ENCODE measurements at places on chromosomes 4 and X.

- DNase-seq: no peak
These were observed 477.7 kb downstream of the PDGFC start for GRCh38 chr4:156493858-156494257.

- no peak for DNase-seq
These were observed 321.3 kb upstream of the CPXCR1 start for GRCh38 chrX:88425739-88426138.

DNA sequence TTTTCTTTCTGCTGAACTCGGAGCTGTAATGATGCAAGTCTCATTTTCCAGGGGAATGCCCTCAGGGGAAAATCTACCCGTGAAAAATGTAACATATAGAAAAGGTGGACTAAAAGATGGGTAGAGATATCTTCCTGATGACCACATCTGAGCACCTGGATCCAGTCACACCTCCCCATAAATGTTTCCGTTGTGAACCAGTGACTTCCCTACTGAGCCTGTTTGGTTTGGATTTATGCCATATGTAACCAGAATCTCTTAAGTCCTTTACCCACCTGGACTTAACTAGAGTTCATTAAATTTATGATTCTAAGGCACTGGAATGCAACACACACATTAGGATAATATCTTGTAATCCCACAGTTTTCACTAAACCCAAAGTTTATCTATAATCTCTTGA, 171.1 kb downstream of the ZNF330 start:
- DNase-seq: no peak

DNA sequence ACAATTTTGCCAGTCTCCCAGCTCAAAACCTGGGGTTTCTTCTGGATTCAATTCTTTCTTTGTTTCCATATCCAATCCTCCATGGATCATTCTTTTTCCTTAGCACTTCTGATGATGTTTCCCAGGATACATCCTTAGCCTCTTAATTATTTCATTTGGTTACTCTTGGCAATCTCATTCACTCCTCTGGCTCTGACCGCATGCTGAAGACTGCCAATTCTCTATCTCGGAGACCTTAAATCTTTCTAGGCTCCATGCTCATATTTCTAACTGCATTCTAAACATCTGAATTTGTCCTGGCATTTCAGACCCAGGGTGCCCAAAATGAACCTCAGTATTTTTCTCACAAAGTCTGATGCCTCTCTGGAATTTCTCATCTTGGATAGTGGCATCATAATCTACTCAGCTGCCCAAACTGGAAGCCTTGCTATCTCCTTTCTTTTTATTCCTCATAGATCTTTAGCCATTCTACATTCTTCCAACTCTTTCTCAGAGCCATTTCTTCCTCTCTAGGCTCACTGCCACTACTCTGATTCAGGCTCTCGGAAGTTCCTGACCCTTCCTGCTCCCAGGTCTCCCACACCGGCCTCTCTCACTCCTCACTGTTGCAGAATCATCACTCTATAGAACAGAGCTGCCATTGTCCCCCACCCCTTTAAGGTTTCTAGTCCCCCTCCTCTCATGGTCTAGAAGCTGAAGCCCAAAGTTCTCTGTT, 290.2 kb downstream of the CAMK2D start:
- DNase-seq: no peak

GRCh38 chrX:120562569-120562926, 1.8 kb upstream of the CUL4B start:
- DNase-seq: no peak

- DNase-seq: no peak
These were observed 158.4 kb downstream of the INPP4B start for GRCh38 chr4:142687547-142688275.

GRCh38 chr4:10809905-10810304, 125.3 kb upstream of the CLNK start:
- no peak for DNase-seq

GRCh38 chr4:152100379-152101201, 339.8 kb upstream of the GATB start:
- DNase-seq: peak; percentile 37

GRCh38 chr4:153223930-153224329, 19.7 kb downstream of the TRIM2 start:
- DNase-seq: no peak

GRCh38 chrX:69431420-69431819, 72.7 kb upstream of the NALF2 start:
- no peak for DNase-seq

DNA sequence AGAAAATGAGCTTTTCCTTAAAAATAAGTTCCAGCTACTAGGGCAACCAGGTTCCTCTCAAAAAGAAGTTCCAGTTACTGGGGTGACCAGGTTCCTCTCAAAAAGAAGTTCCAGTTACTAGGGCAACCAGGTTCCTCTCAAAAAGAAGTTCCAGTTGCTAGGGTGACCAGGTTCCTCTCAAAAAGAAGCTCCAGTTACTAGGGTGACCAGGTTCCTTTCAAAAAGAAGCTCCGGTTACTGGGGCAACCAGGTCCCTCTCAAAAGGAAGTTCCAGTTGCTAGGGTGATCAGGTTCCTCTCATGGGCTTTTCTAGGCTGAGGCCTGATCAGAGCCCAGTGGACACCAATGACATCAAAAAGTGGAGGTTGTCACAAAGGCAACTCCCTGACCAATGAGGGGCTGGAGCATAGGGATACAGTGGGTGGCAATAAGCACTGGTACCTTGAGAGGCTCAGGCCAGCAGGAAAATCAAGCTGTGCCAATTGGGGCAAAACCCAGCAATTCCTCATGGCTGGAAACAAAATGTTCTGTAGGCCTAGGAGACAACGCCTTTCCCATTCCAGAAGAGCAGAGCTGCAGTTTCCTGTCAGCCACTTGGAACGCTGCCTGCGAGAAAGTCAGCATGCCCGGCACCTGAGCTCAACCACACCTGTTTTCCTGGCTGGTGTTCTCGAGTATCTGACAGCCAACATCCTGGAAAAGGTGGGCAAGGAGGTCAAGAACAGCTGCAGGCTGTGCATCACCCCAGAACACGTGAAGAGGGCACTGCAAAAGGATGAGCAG, 12.3 kb upstream of the SYTL5 start:
- DNase-seq: peak; percentile 43

- no peak for DNase-seq
These were observed 89.9 kb downstream of the REPS2 start for GRCh38 chrX:17036171-17036961.

DNA sequence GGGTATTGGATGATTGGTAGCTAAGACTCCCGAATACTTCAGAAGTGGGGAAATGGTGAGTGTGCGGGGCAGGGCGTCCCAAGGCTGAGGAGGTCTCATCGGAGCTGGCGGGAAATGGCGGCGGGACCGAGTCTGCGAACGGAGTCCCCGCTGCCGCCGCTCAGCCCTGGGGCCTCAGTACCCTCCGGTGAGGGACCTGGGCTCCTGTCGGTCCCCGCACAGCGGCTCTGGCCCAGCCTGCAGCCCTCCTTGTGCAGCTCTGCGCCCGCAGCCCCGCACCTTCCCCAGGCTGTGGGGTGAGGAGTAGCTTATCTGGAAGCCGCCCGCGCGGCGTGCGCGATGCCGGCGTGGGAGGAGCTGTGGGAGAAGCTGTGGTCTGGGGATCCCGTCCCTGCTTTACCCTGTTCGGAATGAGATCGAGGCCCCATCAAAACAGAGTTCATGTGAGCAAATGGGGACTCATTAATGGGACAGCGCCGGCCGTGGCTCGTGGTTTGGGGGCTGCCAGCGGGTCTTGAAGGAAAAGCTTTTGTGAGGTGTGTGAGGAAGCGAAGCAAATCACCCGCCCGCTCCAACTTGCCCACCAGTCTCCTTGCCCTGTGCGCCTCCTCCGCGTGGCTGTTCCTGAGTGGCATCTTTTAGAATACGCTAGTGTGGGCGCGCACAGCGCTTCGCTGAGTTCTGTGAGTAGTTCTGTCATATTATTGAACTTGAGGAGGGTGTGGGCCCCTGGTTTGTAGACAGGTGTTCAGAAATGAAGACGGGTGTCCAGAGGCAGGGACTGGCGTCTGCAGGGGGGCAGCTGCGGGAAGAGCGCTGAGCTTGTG, 531 bp downstream of the ZNF141 start:
- DNase-seq: no peak

- no peak for DNase-seq
These were observed 125.1 kb downstream of the NSUN7 start for GRCh38 chr4:40874901-40875300.

GRCh38 chr4:140315438-140315837, 58.0 kb upstream of the SCOC start:
- DNase-seq: no peak

DNA sequence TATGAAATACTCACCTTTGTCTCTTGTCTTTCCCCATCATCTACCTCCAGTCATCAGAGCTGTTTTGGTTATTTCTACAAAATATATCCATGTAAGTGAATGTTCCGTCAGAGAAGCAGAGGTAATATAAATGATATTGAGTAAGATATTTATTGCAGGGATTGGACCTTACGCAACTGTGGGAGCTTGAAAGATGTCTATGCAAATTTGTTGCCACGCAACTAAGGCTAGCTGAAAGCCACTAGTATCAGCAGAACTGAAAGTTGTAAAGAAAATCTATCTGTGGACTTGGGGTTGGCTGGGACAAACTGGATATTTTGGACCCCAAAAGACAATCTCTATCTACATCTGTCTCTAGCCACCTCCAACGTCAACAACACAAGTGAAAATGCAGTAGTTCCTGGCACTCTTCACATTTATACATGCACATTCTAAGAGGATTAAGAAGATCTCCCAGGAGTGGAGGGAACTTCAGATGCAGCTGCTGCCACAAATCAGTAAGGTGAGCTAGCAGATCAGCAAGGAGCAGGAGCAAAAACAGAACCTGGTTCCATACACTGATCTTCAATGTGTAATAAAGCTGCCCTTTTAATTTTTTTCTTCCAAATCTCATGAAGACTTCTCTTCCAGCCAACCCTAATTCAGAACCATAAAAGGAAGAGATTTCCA, 8.5 kb upstream of the CCSER1 start:
- DNase-seq: no peak

- no peak for DNase-seq
These were observed 680.9 kb upstream of the AADAT start for GRCh38 chr4:170770664-170771063.

- DNase-seq: no peak
These were observed 77.4 kb upstream of the BMPR1B start for GRCh38 chr4:94680176-94680862.

- DNase-seq: no peak
These were observed 58.4 kb downstream of the FAM53A start for GRCh38 chr4:1625600-1626138.

GRCh38 chr4:126697748-126698147, 935.0 kb upstream of the INTU start:
- DNase-seq: no peak

DNA sequence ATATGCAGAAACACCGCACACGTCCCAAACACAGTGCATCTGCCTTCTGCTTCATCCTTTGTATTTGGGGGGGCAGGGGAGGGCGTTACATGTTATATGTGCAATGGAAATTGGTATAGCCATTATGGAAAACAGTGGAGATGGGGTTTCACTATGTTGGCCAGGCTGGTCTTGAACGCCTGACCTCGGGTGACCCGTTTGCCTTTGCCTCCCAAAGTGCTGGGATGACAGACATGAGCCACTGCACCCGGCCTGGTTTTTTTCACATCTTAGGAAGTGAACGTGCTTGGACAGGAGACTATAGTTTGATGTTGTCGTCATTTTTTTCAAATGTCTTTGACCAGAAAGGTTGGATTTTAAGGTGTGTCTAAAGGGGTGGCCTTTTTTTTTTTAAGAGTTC, 88.6 kb downstream of the DHRSX start:
- DNase-seq: no peak

GRCh38 chrX:45447331-45447730, 246.7 kb upstream of the DIPK2B start:
- DNase-seq: no peak

DNA sequence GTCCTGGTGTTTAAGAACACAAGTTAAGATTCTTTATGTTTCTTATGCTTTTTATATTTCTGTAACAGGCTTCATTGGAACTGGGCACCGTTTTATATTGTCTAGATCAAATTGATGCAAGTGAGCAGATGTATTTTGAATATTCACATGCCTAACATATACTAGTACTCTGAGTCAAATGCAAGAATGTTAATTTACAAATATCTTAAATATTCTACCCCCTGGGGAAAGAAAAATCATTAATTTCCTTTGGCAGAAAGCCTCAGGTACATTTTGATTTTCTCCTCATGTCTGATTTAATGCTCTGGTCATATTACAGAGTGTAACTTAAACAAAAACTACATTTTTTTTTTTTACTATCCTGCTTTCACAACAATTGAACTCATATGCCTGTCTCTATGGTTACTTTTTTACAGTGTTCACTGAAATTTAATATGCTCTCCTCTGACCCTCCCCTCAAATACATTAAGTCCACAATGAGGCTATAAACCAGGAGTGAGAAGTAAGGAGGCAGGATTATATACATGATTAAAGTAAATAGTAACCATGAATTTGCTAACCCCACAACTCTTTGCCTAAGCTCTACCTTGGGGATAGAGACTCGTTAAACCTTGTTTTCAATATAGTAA, 2.4 kb upstream of the NSUN7 start:
- no peak for DNase-seq

DNA sequence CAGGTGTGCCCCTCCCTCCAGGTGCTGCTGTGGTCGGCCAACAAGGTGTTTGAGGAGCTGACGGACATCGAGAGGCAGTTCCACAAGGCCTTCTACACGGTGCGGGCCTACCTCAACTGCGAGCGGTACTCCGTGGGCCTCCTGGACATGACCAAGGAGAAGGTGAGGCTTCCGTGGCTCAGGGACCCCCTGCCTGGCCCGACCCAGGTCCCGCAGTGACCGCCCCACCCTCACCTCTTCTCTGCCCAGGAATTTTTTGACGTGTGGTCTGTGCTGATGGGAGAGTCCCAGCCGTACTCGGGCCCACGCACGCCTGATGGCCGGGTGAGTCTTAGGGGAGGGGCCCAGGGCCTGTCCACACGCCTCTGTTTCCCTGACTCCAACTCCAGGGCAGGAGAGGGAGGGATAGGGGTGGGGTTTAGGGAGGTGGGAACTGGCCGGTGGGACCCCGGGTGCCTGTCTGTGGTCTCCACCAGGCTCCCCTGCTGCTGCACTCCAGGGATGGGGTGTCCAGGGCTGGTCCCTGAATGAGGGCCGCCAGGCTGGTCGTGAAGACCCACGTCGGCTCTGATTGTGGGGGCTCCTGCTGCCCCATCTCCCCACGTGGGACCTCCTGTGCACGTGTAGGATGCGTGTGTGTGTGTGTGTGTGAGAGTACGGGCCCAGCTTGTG, 20.1 kb downstream of the ATP5ME start:
- no peak for DNase-seq

- DNase-seq: no peak
These were observed 2092.4 kb upstream of the TENM3 start for GRCh38 chr4:180150818-180151217.

GRCh38 chr4:13415068-13415785, 68.9 kb downstream of the RAB28 start:
- DNase-seq: no peak

DNA sequence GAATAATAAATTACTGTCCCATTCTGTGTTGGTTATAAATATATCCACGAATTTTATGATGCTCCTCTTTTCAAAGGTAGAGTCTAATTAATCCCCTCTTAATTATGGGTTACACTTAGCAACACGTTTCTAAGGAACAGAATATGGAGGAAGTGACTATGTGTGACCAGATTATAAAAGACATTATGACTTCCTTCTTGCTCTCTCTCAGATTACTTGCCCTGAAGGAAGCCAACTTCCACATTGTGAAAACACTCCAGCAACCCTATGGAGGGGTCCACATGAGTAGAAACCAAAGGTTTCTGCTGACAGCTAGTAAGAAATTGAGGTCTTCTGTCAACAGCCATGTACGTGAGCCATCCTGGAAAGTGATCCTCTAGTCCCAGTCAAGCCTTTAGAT, 59.3 kb downstream of the WDFY3 start:
- DNase-seq: no peak

Data from GM12864 (cell line).